Myocyte (in vitro differentiated cells): ENCODE measurements at places on chromosomes 13 and 19. TPM values are rescaled to one million over a fixed set of nuclear protein-coding genes. Genes with fewer than 3 reads are reported as not detected.
A peak's percentile ranks its signal among the peaks of the same experiment; 100 is the strongest.

- DNase-seq = peak; percentile 28
These were observed 229.4 kb downstream of the NDFIP2 start for GRCh38 chr13:79710376-79710775.

EDDM13 gene
- not detected in 2 replicates for total RNA-seq

DNA sequence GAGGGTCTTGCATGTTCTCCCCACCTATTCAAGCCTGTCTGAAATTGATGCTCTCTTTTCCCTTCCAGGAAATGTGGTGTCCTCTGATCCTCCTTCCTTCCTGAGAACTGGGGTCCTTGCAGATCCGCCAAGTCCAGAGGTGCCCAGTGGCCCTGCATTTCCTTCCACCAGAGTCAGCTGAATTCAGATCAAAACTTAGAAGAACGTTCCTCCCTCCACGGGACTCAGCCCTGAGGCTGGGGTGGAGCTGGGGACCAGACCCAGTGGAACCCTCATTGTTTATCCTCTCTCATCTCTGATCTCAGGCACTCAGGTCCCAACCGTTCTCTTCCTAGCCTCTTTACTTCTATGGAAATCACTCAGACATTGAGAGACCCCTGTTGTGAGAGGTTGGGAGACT lies 477.3 kb downstream of the TSHZ3 start:
- no peak for DNase-seq

GRCh38 chr13:75761369-75761768 lies 125.2 kb downstream of the LMO7 start:
- peak; percentile 43 for DNase-seq

FFAR3 gene
- total RNA-seq = not detected in 2 replicates

ADAMTSL5 gene
- total RNA-seq = 9.7 and 9.8 TPM in 2 replicates

CBARP gene
- 4.0 and 4.8 TPM in 2 replicates for total RNA-seq

ODAD3 gene
- 0.10 and 0.32 TPM in 2 replicates for total RNA-seq

ESD gene
- total RNA-seq = 146 and 155 TPM in 2 replicates

GRCh38 chr13:107669391-107669993 lies 545.8 kb downstream of the LIG4 start:
- peak; percentile 2 for DNase-seq

ZIC2 gene
- total RNA-seq = not detected in 2 replicates

- peak; percentile 21 for DNase-seq
These were observed 104.8 kb upstream of the MIR17HG start for GRCh38 chr13:91242652-91243051.

- peak; percentile 62 for DNase-seq
These were observed 113.3 kb downstream of the SIPA1L3 start for GRCh38 chr19:38020311-38020710.

DNA sequence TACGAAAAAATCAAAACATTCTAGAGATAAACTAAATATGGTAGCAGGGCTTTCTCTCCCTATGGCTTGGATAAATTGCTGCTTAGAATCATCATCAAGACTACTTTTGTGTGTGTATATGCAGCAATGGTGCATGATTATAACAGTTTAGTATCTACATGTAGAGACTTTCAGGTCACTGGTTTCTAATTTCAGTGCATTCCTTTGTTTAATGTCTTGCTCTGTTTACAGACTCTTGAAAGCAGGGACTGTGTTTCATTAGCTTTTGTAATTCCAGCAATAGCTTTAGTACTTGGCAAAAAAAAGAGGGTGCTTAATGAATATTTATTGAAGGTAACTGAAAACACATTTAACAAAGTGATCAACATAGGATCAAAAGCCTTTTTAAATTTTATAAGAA lies 420.7 kb downstream of the PCDH9 start:
- DNase-seq = peak; percentile 1

GRCh38 chr19:3721131-3721886 lies 13.1 kb downstream of the TJP3 start:
- DNase-seq = peak; percentile 78

ZSCAN1 gene
- not detected in 2 replicates for total RNA-seq

- peak; percentile 32 for DNase-seq
These were observed 193.7 kb upstream of the RXFP2 start for GRCh38 chr13:31545616-31546015.

CYP2F1 gene
- not detected in 2 replicates for total RNA-seq

- no peak for DNase-seq
These were observed 880 bp downstream of the FGF9 start for GRCh38 chr13:21671620-21672286.

DNA sequence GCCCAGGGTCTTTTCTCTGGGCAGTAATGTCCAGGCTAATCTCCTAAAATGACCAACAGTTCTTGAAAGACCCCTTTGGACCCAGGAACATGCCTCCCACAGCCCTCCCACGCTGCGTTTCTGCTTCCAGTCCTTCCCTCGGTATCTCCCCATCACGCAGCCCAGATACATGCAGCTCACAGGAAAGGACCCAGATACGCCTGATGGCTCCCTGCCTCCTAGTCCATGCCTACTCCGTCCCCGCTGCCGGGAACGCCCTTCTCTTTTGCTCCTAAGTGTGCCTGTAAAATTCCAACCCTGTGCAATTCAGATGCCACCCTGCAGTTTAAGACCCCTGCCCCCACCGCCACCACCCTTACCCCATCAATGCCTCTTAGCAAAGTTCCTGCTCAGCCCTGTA lies 778 bp downstream of the MUC16 start:
- DNase-seq = no peak

TNNI3 gene
- 1.5 and 1.7 TPM in 2 replicates for total RNA-seq

RNF225 gene
- total RNA-seq = not detected in 2 replicates

COX7A1 gene
- total RNA-seq = not detected in 2 replicates
